Central memory CD8-positive, alpha-beta T cell (primary cell): ENCODE measurements at places on chromosomes 5 and 9.

DNA sequence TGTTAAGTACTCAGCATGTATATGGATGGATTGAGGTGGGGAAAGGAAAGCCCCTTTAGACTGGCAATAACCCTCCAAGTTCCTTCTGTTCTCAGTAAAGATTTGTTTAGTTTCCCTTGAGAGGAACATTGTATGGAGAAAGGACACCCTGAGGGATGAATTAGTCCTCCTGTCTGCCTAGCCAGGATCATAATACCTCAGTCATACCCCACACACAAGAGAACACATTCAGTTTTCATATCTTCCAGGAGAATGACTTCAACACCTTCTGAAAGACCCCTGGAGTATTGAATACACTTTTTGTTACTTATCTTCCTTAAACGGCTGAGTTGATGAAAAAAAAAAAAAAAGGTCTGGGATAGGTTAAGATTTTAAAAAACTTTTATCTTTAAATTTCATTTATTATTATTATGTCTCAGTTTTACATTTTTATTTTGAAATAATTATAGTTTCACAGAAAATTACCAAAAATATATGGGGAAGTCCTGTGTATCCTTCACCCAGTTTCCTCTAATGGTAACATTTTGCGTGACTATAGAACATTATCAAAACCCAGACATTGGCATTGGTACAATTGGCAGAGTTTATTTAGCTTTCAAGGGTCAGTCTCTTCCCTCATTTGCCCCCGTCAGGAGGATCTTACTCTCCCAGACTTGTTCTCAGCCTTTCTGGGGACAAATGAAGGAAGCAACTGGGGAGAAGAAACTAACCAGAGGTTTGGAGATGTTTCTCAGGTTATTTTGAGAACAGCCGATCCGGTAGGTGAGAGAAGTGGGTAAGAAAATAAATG lies 88.0 kb downstream of the ACTBL2 start:
- DNase-seq: no peak

DNA sequence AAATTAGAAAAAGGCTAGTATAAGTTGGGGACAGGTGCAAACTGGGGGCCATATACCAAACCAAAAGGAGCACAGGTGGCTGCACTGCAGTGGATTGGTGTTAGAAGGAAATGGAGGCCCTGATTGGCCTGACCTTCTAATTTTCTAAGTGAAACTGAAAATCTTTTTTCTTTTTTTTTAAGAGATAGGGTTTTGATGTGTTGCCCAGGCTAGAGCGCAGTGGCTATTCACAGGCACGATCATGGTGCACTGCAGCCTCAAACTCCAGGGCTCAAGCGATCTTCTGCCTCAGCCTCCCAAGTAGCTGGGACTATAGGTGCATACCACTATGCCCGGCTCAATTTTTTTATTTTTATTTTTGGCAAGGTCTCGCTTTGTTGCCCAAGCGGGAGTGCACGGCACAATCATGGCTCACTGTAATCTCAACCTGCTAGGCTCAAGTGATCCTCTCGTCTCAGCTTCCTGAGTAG lies 9.8 kb upstream of the CCDC69 start:
- no peak for DNase-seq

DNA sequence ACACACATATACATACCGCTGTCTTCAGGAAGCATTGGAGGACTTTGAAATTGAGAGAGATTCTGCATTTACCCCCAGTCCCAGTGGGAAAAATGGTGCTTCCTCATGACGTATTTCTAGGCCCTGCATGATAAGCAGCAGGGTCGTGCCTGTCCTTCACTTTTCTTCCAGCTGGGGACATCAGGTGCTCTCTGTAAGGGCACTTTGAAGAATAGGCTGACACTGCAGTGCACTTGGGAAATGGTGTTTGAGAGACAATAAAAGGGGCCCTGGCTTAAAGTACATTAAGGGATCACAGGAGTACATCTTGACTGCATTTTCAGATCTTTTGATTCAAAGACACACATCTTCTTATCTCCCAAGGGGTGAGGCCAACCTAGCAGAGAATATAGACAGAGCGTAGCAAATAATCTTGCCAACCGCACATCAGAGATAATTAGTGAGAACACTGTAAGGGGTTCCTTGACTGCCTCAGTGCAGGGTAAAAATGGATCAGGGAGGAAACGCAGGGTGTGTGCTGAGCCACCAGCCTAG lies 437.9 kb downstream of the CSNK1G3 start:
- no peak for DNase-seq

GRCh38 chr5:78896132-78896531 lies 89.0 kb downstream of the ARSB start:
- no peak for DNase-seq

DNA sequence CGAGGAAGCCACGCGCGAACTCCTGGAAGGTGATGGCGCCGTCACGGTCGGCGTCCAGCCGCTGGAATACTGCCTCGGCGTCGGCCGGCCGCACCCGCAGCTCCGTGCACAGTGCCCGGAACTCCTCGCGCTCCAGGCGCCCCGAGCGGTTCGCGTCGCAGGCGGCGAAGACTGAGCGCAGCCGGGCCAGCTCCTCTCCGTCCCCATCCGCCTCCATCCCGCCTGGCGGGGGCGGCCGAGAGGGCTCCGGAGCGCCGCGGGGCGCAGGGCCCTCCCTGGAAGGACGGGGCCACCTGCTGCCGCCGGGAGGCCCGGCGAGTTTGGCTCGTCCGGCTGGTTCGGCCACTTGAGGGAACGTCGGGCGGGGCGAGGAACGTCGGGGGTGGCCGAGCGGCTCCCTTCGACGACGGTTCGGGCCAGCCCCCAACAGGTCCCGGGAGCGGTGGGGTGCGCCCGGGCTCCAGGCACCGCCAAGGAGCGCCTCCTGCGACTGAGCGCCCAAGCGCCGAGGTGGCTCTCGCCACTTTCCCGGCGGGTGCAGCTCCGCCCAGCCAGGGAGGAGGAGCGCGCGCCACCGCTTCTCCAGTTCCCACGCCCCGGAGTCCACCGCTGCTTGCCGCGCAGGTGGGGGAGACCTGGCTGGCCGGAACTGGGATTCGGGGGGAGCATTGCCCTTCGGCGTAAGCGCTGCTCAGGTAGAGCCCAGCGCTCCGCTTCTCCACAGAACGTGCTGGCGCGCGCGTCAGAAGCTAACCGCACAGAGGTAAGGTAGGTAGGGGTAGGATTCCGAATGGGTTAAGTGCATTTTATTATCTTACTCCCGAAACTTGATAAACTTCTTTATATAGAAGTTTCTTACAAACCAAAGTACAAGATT lies at the start of gene RASEF:
Gene RASEF, minus strand, starts transcription at position 492 of the 877 bp plus-strand sequence. Its CDS starts 275 bp downstream, at position 217.
- no peak for DNase-seq

- DNase-seq: no peak
Measured at GRCh38 chr5:56493308-56493707, 260.2 kb upstream of the ANKRD55 start.

- no peak for DNase-seq
Measured at GRCh38 chr9:125462861-125463291, 201.2 kb downstream of the GAPVD1 start.

GRCh38 chr5:82912462-82912861 lies 164.7 kb downstream of the TMEM167A start:
- DNase-seq: no peak

GRCh38 chr9:89384783-89385182 lies 66.5 kb downstream of the SECISBP2 start:
- DNase-seq: no peak

DNA sequence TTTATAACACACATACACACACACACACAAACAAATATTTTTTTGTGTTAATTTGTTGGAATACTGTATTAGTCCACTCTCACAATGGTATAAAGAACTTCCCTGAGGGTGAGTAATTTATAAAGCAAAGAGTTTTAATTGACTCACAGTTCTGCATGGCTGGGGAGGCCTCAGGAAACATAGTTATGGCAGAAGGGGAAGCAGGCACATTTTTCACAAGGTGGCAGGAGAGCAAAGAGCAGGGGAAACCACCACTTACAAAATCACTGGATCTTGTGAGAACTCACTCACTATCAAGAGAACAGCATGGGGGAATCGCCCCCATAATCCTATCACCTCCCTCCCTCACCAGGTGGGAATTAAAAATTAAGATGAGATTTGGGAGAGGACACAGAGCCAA lies 205.4 kb upstream of the PTPRD start:
- DNase-seq: no peak

DNA sequence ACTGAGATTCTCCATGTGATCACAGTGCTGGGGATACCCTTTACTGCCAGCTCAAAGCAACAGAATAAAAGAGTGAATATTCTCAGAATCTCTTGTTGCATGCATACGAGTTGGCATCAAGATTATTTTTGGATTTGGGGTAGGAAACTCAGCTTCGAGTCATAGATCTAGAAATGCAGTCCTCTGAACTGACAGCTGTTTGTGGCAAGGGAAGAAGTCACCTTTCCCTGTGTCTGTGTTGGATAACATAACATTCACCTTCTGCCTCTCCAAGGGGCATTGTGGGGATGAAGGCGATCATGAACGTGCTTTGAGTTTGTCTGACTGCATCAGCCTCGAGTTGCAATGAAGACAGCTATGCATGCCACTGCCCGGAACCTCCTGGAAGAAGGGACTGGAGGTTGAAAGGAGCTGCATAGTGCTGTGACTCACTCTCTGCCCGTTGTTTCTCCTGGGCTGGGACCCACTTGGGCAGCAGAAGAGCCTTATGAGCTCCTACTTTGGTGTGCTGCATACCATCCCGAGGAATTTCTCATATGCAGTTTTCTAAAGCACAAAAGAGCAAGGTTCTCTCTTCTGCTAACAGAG lies 231.7 kb downstream of the ARHGAP26 start:
- DNase-seq: no peak

GRCh38 chr9:116718111-116718510 lies 31.0 kb downstream of the TRIM32 start:
- DNase-seq: no peak

DNA sequence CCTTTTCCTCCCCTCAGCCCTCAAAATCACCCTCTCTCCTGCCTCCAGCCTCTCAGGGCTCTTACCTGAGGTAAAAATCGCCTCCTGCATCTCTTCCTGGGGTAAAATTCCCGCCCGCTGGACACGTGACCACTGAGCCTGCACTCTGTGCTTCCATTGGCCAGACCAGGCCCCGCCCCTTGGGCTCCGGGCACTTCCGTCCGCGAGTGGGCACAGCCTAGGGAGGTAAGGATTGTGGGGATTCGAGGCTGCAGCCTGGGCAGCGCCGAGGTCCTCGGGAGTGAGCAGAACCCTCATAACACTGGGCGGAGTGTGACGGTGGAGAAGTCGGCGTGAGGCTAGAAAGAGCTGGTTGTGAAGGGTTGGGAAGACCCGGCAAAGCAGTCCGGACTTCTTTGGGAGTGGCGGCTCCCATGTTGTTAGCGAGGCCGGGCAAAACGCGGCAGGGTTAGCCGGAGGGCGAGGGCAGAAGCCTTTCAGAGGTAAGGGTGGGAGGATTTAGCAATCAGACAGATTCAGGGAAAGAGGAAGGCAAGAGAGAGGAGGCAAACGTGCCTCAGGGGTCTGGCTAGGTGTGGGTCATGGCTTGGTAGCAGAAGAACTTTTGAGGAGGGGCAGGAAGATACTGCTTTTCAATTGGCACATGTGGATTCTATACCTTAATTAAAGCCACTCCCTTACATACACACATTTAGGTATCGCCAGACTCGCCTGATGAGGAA lies at the start of gene SHOC1:
Gene SHOC1, minus strand, starts transcription at position 103 of the 722 bp plus-strand sequence. CDS start 3,519 bp downstream, outside the sequence.
- DNase-seq: no peak

GRCh38 chr5:53895091-53895683 lies 334.7 kb downstream of the NDUFS4 start:
- DNase-seq: no peak

DNA sequence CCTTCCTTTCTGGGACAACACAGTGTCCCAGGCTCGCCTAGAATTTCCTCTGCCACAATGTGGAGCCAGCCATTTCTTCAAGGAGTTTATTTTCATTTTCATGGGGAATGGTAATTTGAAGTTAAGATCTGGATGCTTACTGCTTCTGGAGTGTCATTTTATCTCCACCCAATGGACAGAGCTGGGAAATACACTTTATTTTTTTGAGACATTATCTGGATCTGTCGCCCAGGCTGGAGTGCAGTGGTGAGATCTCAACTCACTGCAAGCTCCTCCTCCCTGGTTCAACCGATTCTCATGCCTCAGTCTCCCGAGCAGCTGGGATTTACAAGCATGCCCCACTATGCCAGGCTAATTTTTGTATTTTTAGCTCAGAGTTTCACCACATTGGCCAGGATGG lies 12.7 kb upstream of the THG1L start:
- no peak for DNase-seq

- DNase-seq: no peak
Measured at GRCh38 chr9:138077898-138078540, 200.4 kb downstream of the CACNA1B start.

- no peak for DNase-seq
Measured at GRCh38 chr9:71677209-71677608, 91.1 kb downstream of the CEMIP2 start.

- DNase-seq: no peak
Measured at GRCh38 chr5:108588323-108588722, 159.4 kb upstream of the FER start.

DNA sequence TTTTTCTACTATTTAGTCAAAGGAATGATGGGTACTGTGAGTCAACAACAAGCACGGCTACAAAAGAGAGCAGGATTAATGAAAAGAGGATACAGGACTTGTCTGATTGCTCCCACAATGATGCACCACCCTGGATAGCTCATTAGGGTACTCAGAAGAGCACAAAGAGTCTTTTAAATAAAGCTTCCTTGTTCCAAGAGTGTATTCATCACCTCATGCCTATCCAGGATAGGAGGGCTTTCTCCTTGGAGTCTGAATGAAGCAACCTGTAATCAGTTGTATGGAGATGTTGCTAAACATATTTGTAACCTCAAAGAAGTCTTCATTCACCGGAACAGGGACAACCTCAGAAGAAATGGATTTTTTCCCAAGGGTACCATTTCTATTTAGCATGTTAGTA lies 219.5 kb upstream of the TMEM161B start:
- no peak for DNase-seq

GRCh38 chr9:38171538-38171884 lies 102.5 kb upstream of the SHB start:
- DNase-seq: no peak

DNA sequence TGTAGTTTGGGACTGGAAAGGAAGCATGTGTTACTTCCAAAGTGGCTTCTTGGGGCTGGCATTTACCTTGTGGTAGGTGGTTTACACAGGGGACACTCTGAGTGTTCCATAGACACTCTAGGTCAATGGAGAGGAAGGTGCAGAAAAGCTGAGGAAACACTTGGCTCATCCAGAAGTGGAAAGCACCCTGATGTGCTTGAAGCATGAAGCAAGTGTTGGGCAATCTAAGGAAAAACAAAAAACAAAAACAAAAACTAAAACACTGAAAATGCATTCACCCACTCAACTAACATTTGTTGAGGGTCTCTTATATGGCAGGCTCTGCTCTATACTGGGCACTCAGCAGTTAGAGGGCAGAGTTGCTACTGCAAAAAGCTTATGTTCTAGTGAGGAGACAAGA lies 2.9 kb upstream of the ERAP2 start:
- DNase-seq: no peak

- no peak for DNase-seq
Measured at GRCh38 chr9:128689293-128689774, 312 bp downstream of the SET start.

GRCh38 chr5:10209004-10209403 lies 40.7 kb downstream of the ATPSCKMT start:
- DNase-seq: no peak

GRCh38 chr9:134764473-134765269 lies 115.9 kb upstream of the FCN2 start:
- no peak for DNase-seq

GRCh38 chr9:111144741-111145140 lies 106.5 kb upstream of the LPAR1 start:
- no peak for DNase-seq

GRCh38 chr9:92860867-92861266 lies 17.0 kb downstream of the ZNF484 start:
- DNase-seq: no peak
